Spinal cord (tissue), 10 donors: ENCODE measurements at places on chromosomes 16 and 17.

DNA sequence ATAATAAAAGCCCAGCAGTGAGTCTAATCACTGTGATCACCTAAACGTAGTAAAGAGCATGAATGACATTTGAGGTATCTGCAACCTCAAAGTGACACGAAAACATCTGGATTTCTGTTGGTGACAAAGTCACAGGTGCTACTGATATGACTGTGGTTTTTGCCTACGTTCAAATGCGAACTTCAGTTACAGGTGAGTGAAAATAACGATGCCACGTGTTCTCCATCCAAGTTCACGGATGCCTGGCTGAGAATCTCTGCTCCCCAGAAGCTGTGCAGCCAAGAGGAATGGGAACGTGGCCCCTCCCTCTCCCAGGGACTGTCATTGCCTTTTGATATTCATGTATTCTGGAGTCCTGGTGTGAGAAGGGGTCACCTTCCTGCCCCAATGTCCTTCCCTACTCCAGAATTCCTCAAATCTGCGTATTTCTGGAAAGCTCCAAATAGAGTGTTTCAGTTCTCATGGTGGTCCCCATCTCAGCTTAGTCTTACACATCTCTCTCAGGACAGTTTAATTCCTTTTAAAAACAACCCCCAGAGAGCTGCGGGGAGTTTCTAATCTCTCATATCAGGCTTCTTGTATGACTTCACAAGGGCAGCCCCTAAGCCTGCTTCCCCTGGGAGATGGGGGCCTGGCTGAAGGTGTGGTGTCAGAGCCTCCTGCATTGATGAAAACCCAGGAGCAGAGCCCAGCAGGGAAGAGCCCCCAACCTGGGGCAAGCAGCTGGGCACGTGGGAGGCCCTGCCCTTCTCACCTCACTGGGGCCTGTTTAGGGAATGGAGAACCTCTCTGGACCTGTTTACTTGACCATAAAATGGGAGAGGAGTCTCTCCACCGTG lies 25.8 kb downstream of the PIK3R5 start:
- DNase-seq: no peak

DNA sequence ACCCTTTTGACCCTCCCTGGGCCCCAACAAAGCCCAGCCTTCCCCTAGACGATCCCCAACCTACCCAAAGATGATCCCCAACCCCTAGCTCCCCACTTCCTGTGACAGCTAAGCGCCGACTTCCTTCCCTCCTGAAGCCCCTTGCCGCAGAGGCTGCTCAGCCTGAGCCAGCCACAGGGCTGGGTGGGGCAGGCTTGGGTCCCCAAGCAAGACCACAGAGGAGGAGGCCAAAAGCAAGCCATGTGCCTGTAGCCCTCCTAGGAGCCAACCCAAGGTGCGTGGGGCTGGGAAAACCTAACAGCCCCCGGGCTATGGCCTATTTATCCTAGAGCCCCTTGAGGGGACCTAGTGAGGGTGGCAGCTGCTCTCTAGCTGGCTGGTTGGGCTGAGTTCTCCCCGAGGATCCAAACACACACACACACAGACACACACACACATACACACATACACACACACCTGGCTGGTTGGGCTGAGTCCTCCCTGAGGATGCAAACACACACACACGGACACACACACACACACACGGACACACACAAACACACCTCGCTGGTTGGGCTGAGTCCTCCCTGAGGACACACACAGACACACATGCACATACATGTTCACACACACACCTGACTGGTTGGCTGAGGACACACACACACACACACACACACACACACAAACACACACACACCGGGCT lies 4.8 kb downstream of the ARRB2 start:
- DNase-seq: no peak

- no peak for DNase-seq
These were observed 17.8 kb downstream of the ZZEF1 start for GRCh38 chr17:4124999-4125398.

GRCh38 chr16:64409783-64410210 lies 712.1 kb downstream of the CDH11 start:
- DNase-seq: no peak

- DNase-seq: no peak
These were observed 29.9 kb downstream of the DCUN1D3 start for GRCh38 chr16:20870122-20870820.
